A549 treated with AZD2906 at 1 μM for 4 hours (cell line): ENCODE measurements at places on chromosomes 4 and X. TPM values are rescaled to one million over a fixed set of nuclear protein-coding genes. Genes with fewer than 3 reads are reported as not detected.

NIPAL1 gene
- total RNA-seq = 0.37 to 0.79 TPM (median 0.72 TPM) in 5 replicates

SMAD1 gene
- total RNA-seq = 7.6 to 9.4 TPM (median 8.7 TPM) in 5 replicates

GABRG1 gene
- not detected in 5 replicates for total RNA-seq

MAB21L2 gene
- not detected in 5 replicates for total RNA-seq

CAMK2D gene
- 12.9 to 20.3 TPM (median 13.7 TPM) in 5 replicates for total RNA-seq

LANCL3 gene
- total RNA-seq = 0.01 to 0.03 TPM (median 0.02 TPM) in 4 of 5 replicates, not detected in the other

ODAPH gene
- 0.05 TPM in 1 of 5 replicates, not detected in the others for total RNA-seq

GRPR gene
- 0.03 to 0.05 TPM in 2 of 5 replicates, not detected in the others for total RNA-seq

CD40LG gene
- not detected in 5 replicates for total RNA-seq

SLC7A11 gene
- total RNA-seq = 16.1 to 20.9 TPM (median 16.8 TPM) in 5 replicates

EMCN gene
- not detected in 5 replicates for total RNA-seq

SMR3A gene
- total RNA-seq = not detected in 5 replicates
